NCI-H510A (cell line): ENCODE measurements at places on chromosomes 4 and X.

GRCh38 chrX:19947612-19948011 is 43.2 kb downstream of the BCLAF3 start:
- no peak for DNase-seq

DNA sequence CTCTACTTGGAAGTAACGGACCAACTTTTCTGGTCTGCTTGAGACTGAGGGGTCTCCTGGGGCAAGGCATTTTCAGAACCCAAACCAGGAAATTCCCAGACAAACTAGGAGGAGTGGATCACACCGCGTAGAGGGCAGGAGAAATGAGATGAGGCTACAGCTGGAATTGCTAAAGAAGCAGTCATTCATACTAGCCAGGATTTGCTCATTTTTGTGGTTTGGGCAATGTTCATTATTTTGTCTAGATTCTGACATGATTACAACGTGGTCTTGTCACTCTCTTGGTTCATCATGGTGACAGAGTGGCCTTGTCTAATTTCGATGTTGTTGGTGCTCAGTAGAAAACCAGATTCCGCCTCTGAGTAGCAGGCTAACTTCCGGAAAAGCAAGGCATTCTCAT is 63.2 kb downstream of the BANK1 start:
- no peak for DNase-seq

DNA sequence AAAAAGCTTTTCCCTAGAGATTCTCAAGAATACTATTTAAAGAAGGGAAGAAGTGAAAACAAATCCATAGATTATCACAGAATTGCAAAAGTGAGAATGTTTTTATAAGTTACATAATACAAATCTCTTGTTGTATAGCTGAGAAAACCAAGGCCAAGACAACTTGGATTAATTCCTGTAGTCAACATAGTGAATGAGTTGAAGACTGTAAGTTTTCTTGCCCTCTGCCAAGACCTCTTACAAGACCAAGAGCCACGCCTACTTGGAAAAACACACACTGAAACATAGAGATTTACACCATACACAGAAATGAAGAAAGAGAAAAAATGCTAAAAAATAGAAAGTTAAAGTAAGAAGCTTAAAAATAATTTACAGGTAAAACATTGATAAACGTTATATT is 2024.0 kb downstream of the PCDH7 start:
- DNase-seq, result no peak

- DNase-seq, result no peak
Measured at GRCh38 chr4:67918428-67918827, 34.6 kb upstream of the TMPRSS11D start.

GRCh38 chr4:78748381-78748780 is 27.8 kb upstream of the BMP2K start:
- no peak for DNase-seq

DNA sequence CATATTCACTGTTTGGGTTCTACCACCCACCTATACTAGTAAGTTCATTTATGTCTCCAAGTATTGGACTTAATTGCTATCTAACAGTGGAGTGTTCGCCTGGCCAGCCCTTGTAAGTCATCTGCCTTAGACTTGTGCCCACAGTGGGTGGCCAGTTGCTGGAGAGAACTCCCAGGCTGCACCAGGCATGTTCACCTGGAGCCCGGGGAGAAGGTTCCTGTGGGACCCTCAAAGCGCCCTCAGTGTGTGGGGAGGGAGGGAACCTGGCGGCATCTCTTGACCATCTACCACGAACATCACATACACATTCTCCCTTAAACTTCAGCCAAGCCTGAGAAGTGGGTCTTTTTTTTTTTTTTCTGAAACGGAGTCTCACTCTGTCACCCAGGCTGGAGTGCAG is 138.1 kb downstream of the CPZ start:
- no peak for DNase-seq

- DNase-seq, result no peak
Measured at GRCh38 chr4:165604181-165604580, 225.4 kb downstream of the CPE start.

DNA sequence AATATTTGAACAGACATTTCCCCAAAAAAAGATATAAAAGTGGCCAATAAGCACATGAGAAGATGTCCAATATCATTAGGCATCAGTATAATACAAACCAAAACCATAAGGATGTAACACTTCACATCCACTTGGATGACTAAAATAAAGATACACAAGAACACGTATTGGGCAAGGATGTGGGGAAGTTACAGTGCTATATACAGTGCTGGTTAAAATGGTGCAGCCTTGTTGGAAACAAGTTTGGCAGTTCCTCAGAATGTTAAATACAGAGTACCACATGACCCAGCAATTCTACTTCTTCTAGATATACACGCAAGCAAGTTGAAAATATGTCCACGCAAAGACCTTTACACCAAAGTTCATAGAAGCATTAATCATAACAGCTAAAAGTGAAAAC is 58.9 kb downstream of the HAUS3 start:
- DNase-seq, result no peak

DNA sequence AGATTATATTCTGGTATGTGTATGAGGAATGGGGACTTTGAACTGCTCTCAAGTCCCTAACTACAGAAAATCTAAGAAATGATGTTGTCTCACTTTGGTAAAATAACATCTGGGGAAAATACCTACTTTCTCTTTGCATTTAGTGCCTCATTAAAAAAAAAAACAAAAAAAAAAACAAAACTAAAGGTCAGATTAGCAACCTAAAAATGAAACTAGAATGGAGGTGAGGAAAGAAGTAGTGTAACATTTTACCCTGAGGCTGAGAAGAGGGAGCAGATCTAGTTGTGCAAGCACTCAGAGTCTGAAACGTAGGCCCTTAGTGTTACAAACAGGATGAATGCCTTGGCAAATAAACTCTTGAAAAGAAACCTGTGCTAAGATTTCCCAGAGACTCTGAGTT is 56.0 kb downstream of the VGLL1 start:
- no peak for DNase-seq

DNA sequence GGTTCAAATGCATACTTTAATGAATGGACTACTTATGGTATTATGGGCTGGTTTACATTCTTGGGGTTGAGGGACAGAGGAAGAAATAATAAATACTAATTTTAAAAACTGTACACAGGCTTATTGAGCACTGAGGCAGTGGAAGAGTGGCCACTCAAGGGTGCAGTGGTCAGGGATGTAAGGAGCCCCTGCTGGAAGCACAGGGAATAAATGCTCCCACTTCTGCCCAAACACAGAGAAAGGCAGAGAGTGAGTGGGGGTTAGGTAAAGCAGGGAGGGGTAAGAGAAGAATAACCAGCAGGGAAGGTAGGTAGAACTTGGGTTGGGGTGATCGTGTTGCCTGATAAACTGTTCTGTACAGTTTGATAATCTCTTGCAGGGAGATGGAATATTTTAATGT is 60.0 kb downstream of the GAB1 start:
- no peak for DNase-seq

DNA sequence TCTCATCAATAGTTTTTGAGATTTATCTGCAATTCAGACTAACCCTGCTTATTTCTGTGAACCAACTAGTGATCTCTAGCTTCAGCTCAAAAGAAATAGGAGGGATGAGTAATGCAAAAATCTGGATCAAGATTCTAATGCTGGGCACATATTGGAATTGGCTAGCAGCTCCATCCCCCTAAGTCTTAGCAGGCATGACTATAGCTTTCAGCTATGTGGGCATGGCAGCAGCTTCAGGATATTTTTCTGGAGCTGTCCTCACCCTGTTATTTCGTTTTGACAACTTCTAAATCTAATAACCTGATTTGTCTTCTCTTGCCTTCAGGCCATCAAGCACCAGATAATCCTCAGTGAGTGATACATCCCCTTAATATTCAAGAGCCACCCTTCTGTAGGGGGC is 50.8 kb upstream of the GNPDA2 start:
- no peak for DNase-seq

GRCh38 chrX:17038277-17038676 is 91.8 kb downstream of the REPS2 start:
- peak; percentile 2 for DNase-seq

DNA sequence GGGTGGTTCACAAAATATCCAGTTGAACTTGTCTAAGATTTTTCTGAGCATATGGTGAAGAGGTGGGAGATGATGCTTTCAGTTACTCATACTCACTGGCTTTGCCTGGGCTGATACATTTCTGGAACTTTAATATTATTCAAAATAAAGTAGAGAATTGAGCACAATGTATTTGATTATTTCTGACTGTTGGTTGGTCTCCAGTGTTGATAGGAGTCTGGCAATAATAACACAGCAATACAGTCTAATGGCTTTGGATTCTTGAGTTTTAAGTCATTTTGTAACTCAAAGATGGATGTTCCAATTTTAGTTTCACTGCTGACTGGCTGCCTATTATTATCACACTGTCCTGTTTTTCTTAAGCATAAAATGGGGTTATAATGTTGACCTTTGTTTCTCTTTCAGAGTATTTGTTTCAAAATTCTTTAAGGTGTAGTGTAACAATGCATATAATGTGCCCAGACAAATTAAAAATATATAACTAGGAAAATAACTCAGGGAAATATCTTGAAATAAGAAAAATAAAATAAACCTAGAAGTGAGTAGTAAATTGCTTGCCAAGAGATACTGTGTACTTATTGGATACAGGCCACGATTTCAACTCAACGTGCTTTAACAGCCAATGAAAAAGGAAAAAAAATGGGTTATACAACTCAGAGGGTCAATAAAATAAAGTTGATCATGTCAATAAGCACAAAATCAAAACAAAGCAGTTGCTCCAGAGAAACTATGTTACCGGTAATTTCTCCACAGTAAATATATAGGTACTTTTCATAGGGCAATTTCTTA is 99.0 kb downstream of the ARSJ start:
- no peak for DNase-seq

- DNase-seq, result no peak
Measured at GRCh38 chrX:103442536-103442901, 66.2 kb downstream of the BEX3 start.

GRCh38 chr4:92235731-92236130 is 68.0 kb upstream of the GRID2 start:
- no peak for DNase-seq

DNA sequence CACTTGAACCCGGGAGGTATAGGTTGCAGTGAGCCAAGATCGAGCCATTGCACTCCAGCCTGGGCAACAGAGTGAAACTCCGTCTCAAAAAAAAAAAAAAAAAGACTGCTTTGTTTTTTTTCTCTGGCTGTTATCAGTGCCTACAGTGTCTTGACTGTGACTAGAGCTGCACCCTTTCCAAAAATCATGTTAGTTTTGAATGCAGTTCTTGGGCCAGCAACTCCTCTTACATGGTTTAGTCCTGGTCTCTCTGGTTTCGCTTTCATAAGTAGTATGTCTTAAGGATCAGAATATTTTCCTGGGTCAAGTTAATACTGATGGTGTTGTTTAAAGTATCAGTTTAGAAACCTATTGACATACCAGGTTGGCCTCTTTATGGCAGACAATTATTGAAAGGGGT is 34.2 kb upstream of the NALF2 start:
- no peak for DNase-seq

DNA sequence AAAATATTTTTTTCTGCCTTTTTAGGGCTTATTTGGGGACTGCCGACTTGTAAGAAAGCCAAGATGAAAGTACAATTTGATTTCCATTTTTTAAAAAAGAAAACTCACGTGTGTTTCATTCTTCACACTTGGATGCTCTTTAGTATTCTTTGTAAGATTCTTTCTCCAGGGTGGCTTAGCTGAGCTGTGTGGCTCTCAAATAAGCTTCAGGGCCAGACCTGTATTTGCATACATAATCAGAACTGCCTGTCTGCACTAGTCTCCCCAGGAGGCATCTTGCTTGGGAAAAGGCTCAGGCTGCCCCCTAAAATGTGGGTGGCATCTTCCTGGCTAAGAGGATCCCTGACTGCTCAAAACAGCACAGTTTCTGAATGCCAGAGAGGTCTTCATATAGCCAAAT is 498.4 kb downstream of the MID1IP1 start:
- no peak for DNase-seq

GRCh38 chr4:138835832-138836533 is 179.6 kb upstream of the NOCT start:
- DNase-seq, result no peak

DNA sequence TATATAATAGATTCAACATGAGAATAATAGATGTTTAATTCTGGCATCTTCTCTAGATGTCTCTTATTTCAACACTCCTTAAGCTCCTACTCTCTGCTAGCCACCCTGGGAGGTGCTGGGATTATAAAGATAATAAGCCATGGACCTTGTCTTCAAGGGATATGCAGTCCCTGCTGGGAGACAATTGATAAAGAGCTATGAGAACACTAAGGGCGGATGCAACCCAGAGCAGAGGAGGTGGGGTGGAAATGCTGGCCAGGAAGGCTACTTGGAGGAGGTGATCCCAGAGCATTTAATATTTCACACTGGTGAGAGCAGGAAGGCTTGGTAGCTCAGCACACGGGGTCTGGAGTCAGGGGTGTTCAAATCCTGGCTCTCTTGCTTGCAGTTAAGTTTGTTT is 18.3 kb upstream of the PGRMC2 start:
- DNase-seq, result no peak

DNA sequence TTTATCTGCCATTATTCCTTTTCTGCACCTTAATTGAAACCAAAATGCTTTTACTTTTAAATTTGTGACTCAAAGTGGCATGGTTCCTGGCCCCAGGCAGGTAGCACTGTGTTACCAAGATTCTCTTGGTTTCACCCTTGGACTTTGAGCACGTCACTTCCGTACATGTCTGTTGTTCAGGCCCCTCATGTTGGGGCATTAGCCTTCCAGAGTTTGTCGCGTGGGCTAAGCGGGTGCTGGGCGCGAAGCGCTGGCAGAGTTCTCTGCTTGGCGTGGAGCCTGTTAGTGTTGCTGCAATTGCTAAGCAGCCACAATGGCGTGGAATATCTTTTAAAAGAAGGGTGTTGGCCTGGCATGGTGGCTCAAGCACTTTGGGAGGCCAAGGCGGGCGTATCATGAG is 14.0 kb upstream of the TADA2B start:
- no peak for DNase-seq

DNA sequence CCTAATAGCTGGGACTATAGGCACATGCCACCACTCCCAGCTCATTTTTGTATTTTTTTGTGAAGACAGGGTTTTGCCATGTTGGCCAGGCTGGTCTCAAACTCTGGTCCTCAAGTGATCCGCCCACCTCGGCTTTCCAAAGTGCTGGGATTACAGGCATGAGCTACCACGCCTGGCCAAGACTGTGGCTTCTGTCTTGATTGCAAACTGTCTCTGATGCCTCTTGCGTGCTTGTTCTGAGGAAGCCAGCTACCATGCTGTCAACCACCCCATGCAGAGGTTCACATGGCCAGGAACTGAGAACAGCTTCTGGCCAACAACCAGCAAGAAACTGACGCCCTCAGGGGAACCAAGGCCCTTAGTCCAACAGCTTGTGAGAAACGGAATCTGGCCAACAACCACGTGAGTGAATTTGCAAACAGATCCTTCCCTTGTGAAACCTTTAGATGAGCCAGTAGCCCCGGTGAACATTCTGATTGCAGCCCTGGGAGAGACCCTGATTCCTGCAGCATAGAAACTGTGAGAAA is 71.2 kb downstream of the SUPT20HL2 start:
- DNase-seq, result no peak

GRCh38 chrX:154357205-154357604 is 17.2 kb downstream of the FLNA start:
- DNase-seq, result no peak

DNA sequence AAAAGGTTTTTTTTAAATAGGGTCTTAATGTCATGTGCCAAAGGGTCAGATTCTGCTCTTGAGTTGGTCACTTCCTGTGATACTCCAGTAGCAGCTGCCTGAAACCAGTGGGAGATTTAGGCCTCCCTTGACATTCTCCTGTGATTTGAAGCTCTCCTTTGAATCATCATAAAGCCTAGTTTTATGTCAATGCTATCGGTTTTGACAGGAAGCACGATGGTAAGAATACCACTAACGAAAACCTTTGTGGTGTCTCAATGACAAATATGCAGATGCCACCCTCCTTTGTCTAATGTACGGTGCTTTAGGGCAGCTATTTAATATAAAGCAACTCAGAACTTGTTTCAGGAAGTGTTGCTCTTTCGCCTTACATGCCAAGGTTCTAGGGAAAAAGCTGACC is 44.2 kb downstream of the CCNI start:
- DNase-seq, result no peak
